EH (cell line): ENCODE measurements at places on chromosomes 5 and 9.

DNA sequence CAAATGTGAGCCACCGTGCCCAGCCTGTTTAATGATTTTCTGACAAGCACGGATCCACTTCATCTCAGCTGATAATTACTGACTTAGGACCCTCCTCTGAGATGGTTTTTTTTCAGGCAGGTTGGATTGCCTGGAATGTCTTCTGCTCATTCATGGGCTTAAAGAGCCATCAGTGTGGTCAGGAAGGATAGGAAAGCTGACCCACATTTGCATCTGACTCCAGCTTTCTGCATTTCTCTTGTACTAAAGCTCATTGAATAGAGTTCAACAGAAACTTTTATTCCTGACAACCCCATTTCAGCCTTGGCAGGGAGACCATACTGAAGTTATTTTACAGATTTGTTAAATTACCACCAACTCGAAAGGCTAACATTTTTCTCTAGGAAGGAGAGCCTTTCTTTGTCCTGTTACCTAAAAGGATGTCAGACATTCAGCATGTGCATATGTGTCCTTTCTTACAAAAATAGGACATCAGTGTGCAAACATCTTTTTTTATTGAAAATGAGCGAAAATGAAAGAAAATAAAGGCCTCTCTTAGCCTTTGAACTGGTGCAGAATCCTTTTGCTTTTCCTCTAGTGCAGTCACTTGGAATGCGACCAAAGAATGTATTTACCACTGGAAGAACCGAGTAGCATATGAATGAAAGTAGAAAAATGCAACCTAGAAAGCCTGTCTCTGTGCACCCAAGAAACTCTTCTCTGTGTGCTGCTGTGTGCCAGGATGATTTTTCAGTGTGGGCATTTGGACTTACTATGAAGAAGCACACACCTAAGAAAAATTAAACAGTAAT is 26.6 kb downstream of the ADCY2 start:
- no peak for DNase-seq

DNA sequence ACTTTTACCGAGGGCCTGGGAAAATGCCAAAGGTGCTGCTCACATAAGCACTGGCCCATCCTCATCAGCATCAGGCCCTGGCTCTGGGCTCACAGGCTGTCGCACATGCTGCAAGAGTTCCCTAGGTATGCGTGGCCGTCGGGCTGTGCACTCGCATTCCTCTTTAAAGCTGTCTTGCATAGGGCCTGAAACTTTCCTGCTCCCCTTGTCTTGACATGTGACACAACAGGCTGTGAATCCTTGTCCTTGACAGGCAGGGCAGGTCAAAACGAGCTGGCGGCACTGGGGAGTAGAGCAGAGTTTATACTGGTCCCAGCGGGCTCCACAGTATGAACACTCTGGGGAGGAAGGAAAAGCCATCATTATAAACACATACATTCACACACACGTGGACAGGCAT is 30.7 kb downstream of the TSTD2 start:
- DNase-seq = no peak

DNA sequence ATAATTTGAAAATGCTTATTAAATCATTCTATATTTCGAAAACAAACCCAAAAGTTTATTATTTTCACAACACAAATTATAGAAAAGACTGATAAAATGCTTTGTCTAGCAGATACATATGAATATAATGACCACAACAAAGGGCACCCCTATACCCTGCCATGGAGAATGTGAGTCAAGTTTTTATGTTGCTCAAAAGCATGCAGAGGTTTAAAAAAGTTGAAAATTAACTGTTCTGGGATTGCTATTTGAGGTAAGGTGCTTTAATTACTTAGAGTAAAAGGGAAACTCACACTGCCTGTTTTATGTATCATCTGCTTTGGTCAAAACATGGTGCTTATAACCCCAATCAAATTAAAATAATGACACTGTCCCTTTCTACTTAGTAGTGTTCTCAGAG is 41.0 kb downstream of the MLANA start:
- DNase-seq = no peak

DNA sequence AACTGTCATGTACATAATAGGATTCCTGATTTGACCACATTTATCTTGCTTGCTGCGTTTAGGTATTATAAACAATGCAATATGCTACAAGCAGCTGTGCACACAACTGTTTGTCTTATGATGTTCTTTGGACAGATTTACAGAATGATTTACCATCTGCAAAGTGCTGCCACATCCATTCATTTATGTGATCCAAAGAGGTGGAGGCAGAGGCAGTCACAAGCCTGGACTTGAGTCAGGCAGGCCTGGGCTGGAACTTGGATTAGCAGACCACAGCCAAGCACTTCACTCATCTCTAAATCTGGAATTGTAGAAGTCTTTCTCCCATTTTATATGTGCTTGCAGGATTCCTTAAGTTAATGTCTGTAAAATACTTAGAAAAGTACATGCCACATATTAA is 149.0 kb downstream of the INSYN2B start:
- DNase-seq = no peak
